HAP-1 (cell line): ENCODE measurements at places on chromosomes 4 and X.

DNA sequence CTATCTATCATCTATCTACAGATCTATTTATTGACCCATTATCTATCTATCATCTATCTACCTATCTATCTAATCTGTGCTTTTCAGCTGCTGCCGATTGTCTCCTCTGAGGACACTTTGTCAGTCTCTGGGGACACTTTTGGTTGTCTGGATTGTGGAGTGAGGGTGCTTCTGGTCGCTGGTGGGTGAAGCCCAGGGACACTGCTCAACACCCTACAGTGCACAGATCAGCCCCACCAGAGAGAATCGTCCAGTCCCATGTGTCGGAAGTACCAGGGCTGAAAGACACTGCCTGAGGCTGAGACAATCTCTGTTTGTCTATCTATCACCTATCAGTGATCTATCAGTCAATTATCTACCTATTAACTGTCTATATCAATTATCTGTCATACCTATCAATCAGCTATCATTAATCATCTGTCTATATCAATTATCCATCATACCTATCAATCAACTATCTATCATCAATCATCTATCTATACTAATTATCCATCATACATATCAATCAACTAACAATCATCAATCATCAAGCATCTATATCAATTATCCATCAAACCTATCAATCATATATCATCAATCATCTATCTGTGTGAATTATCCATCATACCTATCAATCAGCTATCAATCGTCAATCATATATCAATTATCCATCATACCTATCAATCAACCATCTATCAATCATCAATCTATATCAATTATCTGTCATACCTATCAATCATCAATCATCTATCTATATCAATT is 70.0 kb upstream of the PPP2R3B start:
- DNase-seq: no peak

- peak; percentile 93 for DNase-seq
Observed at GRCh38 chr4:41362621-41363383, 106.1 kb downstream of the UCHL1 start.

DNA sequence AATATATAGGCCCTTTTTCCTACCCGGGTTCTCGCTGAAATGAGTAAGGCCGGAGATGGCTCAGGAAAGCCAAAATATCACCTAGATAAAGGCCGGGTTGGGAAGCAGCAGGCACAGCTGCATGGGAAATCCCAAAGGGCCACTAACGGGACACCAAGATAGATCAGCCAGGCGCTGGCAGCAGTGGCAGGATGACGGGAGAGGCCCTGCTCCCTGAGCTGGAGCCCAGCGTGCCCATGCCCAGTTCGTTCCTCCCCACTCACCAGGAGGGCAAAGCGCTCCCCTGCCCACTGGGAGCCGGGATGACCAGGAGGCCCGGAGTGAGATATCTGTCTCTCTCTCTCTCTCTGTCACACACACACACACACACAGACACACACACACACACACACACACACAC is 109.8 kb downstream of the DCTD start:
- DNase-seq: no peak

DNA sequence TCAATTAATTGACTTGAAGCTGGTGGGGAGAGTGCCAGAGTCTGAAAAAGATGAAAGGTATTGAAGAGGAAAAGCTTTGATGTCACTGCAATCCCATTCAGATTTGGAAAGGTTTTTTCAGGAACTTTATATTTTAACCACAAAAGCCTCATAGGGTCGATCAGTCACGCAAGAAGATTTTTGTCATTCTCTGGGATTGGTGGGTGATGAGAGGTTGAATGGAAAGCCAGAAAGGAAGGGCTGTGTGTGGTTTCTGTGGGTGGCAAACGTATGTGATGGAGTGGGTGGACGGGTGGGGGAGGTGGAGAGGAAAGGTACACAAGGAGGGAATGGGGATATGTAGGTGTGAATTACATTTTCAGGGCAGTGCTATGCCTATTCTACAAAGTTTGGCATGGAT is 173.8 kb upstream of the SCML1 start:
- DNase-seq: no peak

- no peak for DNase-seq
Observed at GRCh38 chr4:14812101-14812500, 190.2 kb upstream of the CPEB2 start.

- DNase-seq: no peak
Observed at GRCh38 chr4:152094970-152095700, 334.3 kb upstream of the GATB start.

DNA sequence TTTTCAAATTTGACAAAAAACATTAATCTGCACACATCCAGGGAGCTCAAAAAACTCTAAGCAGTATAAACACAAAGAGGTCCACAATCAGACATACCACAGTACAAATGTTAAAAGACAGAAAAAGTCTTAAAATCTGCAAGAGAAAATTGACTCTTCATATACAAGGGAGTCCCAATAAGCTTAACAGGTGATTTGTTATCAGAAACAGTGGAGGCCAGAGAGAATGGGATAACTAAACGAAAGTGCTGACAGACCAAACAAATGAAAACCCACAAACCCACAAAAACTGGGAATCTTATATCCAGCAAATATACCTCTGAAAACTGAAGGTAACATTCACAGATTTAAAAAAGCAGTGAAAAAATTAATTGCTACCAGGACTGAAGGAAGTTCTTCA is 182.0 kb upstream of the PAQR3 start:
- no peak for DNase-seq

DNA sequence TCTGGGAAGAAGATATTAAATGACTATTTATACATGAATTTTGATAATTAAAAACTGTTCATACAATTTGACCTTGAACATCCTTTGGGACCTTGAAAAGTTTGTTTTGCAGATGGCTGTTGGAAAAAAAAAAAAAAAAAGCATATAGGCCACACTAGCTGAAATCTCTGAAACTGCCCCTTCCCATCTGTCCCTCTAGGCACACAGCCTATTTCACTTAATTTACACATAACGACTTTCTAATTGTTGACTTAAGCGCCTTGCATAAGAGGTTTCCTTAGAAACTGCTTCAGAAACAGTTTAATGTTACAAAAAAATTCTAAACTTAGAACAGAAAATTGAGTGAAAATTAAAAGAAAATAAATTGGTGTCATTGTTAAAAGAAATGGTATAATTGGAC is 131.0 kb downstream of the COX18 start:
- DNase-seq: no peak

DNA sequence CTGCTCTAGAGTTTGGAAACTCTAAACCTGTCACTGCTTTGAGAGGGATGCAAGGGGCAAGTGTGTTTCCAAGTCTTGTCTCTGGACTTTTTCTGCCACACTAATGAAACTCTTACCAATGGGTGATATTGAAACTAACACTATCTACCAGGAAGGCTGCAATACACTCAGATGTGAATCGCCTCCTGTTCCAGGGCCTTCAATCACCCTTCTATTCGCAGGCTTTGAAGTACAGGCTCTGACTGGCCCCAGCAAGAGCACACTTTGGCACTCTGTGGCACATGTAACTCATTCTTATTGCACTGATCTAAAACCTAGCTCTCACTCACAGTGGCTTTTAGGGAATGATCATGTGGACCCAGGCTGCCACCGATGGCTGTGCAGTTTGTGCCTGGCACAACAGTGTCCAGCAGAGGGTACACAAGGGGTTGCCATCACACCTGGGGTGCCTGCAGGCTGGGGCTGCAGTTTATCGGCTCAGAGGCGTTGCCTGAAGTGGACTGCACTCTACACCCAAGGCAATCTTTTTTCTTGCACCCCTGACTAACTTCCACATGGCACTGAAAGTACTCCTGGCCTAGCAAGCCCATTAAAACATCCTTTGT is 210.8 kb downstream of the MGST2 start:
- DNase-seq: no peak

GRCh38 chrX:136171420-136171819 is 24.1 kb downstream of the FHL1 start:
- DNase-seq: no peak

DNA sequence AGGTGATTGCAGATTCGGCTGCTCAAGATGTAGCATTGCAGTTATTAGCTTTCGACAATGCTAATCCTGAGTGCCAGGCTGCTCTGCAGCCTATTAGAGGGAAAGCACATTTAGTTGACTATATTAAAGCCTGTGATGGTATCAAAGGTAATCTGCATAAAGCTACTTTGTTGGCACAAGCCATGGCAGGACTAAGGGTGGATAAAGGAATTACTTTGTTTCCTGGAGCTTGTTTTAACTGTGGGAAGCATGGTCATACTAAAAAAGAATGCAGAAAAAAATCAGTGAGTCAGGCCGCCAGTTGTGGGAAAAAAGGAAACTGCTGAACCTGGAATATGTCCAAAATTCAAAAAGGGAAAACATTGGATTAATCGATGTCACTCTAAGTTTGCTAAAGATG is 154.9 kb upstream of the TECRL start:
- DNase-seq: no peak

DNA sequence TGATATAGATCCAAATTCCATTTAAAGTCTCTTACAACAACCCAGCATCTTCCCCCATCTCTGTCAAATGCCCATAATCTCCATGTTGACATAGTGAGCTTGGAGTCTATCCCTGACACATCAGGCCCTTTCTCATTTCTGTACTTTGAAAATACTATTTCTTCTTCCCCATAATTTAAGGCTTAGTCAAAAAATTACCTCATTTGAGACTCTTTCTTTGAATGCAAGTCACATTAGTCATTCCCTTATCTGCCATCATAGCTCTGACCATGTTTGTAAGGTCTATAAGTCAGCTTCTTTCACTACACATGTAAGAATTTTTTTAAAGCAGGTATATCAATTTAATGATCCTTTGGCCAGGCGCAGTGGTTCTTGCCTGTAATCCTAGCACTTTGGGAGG is 99.9 kb downstream of the DDX60 start:
- DNase-seq: no peak

DNA sequence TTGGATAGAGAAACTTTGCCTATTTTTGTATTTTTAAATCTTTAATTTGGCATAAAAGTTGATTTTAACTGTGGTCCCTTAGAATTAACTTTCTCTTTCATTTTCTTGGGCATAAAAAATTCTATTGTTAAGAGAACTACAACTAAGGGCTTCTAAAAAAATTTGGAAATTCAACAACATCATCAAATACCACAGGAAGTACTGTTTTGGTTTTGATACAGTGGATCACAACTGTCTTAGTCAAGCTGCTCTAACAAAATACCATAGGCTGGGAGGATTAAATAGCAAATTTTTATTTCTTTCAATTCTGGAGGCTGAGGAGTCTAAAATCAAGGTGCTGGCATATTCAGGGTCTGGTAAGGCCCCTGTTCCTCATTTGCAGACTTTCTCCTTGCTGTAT is 19.9 kb upstream of the NPFFR2 start:
- no peak for DNase-seq

DNA sequence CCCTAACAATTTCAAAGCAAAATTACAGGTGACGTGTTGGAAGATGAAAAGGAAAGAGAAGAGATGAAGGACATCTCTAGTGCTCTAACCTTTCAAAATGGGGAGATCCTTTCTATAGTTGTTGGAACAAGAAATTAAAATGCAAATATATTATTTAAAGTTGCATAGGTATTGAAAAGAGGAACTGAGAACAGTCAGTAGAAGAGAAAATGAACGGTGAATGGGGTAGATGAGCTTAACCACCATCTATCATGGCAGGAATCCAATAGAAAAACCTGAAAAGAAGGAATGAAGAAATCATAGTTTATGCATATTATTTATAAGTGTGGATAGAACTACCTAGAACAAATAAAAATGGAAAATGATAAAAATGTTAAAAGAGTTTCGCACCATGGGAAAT is 42.0 kb downstream of the ANXA5 start:
- DNase-seq: no peak

- no peak for DNase-seq
Observed at GRCh38 chr4:61397174-61397573, 197.0 kb downstream of the ADGRL3 start.

DNA sequence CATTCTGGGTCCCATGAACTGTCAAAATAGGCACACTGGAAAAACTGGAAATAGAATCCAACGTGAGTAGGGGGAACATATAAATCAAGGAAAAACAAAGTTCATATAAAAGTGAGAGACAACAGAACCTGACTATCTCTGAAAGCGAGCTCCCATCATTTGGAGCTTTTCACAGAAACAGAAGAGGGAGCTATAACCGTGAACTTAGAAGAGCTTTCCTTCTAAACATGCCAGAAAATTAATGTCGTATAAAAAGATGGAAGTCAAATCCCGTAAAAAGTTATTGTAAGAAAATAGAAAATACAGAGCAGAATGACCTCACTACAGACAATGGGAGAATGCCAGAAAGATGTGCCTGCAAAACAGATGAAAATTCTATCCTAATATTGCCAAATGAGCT is 23.9 kb upstream of the HSD17B10 start:
- no peak for DNase-seq

- no peak for DNase-seq
Observed at GRCh38 chr4:120053911-120054310, 12.7 kb downstream of the MAD2L1 start.

DNA sequence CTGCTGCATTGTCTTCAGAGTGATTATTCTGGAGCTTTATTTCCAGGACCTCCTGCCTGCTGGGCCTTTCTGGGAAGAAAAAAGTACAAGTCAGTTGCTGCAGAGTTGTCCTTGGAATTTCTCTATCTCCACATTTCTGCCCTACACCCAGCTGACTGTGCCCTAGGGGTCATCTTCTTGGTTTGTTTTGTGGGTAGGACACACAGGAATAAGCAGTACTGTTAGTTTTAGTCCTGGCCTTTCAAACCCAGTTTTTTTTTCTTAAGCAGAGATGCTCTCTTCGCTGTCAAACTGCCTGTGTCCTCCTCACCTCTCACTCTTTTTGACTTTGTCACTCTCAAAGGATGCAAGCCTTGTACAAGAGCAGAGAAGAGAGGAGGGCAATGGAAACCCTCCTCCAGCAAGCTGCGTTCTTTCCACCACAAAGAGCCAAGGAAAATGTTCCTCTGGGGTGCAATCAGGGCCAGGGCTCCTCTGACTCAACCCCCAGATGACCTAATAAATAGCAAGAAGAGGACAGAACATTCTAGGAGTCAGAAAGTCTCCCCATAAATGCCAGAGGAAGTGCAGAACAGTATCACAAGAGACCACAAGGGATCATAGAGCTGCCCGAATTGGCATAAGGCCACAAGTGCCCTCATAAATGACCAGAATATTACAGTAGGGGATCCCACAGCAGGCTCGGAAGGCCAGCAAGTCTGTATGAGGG is 186.2 kb downstream of the RCHY1 start:
- no peak for DNase-seq

DNA sequence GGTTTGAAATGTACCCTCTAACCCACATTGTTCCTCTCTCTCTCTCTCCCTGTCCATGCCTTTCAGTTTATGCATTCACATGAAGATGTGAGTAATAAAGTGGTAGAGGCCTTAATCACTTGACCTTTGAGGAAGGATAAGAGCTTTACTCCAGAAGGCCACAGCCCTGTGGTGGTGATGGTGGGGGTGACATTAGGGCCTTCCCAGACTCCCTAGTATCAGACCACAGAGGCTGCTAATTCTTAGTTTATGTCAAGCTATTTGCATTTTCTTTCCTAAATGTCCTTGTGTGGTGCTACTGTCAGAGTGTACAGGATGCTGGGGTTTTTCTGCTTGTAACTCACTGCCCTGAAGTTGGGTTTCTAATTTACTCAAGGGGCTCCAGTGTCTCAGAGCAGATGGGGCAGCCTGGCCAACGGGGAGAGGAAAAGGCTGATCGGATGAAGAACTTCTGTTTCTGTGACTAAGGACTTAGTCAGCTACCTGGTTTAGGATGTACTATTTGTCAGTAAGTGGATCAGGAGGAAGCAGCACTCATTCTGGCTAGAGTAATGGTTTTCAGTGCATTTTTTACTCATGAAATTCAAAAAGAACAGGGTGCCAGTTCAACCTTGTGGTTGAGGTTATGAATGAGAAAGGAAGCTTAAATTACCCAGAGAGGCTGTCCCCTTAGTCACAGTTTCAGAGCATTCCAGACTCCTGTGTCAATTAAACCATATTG is 509.6 kb upstream of the DIPK2B start:
- DNase-seq: no peak
